A549 treated with dexamethasone at 1 μM for 4 hours (cell line): ENCODE measurements at places on chromosomes 3 and 15. TPM values are rescaled to one million over a fixed set of nuclear protein-coding genes. Genes with fewer than 3 reads are reported as not detected.

PLA2G4F gene
- 0.03 to 0.06 TPM in 2 of 5 replicates, not detected in the others for total RNA-seq

AQR gene
- 27.6 to 39.9 TPM (median 38.4 TPM) in 5 replicates for total RNA-seq

OSBPL10 gene
- total RNA-seq = 15.0 to 26.3 TPM (median 25.8 TPM) in 5 replicates

NTRK3 gene
- 16.4 to 27.2 TPM (median 22.9 TPM) in 5 replicates for total RNA-seq

TIMP4 gene
- 10.6 to 13.2 TPM (median 11.0 TPM) in 5 replicates for total RNA-seq

AMIGO3 gene
- total RNA-seq = 0.09 to 0.83 TPM (median 0.49 TPM) in 5 replicates

CLDN16 gene
- total RNA-seq = 0.06 to 0.10 TPM (median 0.08 TPM) in 4 of 5 replicates, not detected in the other

ACTC1 gene
- 0.18 to 0.54 TPM (median 0.35 TPM) in 5 replicates for total RNA-seq

ZNF660 gene
- not detected in 5 replicates for total RNA-seq

GRAMD1C gene
- total RNA-seq = 0.52 to 1.8 TPM (median 0.72 TPM) in 5 replicates

HOMER2 gene
- 15.9 to 26.1 TPM (median 24.6 TPM) in 5 replicates for total RNA-seq

CLDN18 gene
- not detected in 5 replicates for total RNA-seq

ACVR2B gene
- 1.4 to 3.4 TPM (median 2.8 TPM) in 5 replicates for total RNA-seq

SH2D7 gene
- not detected in 5 replicates for total RNA-seq

ZBED2 gene
- total RNA-seq = 0.11 to 0.21 TPM (median 0.12 TPM) in 5 replicates

DTWD1 gene
- total RNA-seq = 18.7 to 21.0 TPM (median 19.0 TPM) in 5 replicates

ATP13A5 gene
- total RNA-seq = not detected in 5 replicates

KIF7 gene
- total RNA-seq = 2.8 to 5.2 TPM (median 4.0 TPM) in 5 replicates

ZNF501 gene
- 0.02 TPM in 1 of 5 replicates, not detected in the others for total RNA-seq

C3orf70 gene
- 0.07 to 0.16 TPM (median 0.13 TPM) in 5 replicates for total RNA-seq

ARGFX gene
- not detected in 5 replicates for total RNA-seq

ZNF445 gene
- 1.9 to 3.6 TPM (median 3.1 TPM) in 5 replicates for total RNA-seq

ROPN1B gene
- not detected in 5 replicates for total RNA-seq

RLBP1 gene
- total RNA-seq = not detected in 5 replicates

TNNC1 gene
- 0.87 to 1.3 TPM (median 1.3 TPM) in 5 replicates for total RNA-seq

TRIM71 gene
- 0.01 TPM in 1 of 5 replicates, not detected in the others for total RNA-seq

PSTPIP1 gene
- total RNA-seq = 0.21 to 0.43 TPM (median 0.25 TPM) in 5 replicates

SPSB4 gene
- 0.10 to 0.25 TPM (median 0.16 TPM) in 5 replicates for total RNA-seq

SLC51A gene
- total RNA-seq = not detected in 5 replicates

CDC25A gene
- 8.2 to 10.2 TPM (median 9.2 TPM) in 5 replicates for total RNA-seq

KLHL6 gene
- 0.01 to 0.02 TPM (median 0.01 TPM) in 3 of 5 replicates, not detected in the others for total RNA-seq

THAP10 gene
- total RNA-seq = 4.1 to 5.6 TPM (median 4.7 TPM) in 5 replicates

CADPS gene
- not detected in 5 replicates for total RNA-seq

TRMT10C gene
- total RNA-seq = 28.5 to 35.2 TPM (median 30.3 TPM) in 5 replicates

CCDC39 gene
- total RNA-seq = not detected in 5 replicates

CCR8 gene
- not detected in 5 replicates for total RNA-seq

PLSCR5 gene
- not detected in 5 replicates for total RNA-seq
